ENCODE measurements at places on chromosomes 12 and 14.

- DNase-seq, result no peak
- peak overlapping the region; percentile 100 for H3K27ac ChIP-seq
- no peaks in the 10 kb centered on the region for H3K36me3 ChIP-seq
- no peak overlapping the region for H3K4me3 ChIP-seq
- peaks cover 56% of the 10 kb centered on the region for H3K4me1 ChIP-seq
Measured at GRCh38 chr14:69617796-69618195, 6.4 kb downstream of the SUSD6 start.

GRCh38 chr14:46369391-46369790, 282.2 kb downstream of the RPL10L start:
- no peak for DNase-seq
- no peak overlapping the region for H3K4me3 ChIP-seq
- H3K27me3 ChIP-seq, result no peaks in the 10 kb centered on the region

GRCh38 chr12:94204499-94205247, 56.3 kb downstream of the PLXNC1 start:
- no peak for DNase-seq
- no peaks in the 10 kb centered on the region for H3K27me3 ChIP-seq
- no peak overlapping the region for H3K27ac ChIP-seq
- H3K36me3 ChIP-seq, result no peaks in the 10 kb centered on the region
- peaks cover 16% of the 10 kb centered on the region for H3K4me1 ChIP-seq

DNA sequence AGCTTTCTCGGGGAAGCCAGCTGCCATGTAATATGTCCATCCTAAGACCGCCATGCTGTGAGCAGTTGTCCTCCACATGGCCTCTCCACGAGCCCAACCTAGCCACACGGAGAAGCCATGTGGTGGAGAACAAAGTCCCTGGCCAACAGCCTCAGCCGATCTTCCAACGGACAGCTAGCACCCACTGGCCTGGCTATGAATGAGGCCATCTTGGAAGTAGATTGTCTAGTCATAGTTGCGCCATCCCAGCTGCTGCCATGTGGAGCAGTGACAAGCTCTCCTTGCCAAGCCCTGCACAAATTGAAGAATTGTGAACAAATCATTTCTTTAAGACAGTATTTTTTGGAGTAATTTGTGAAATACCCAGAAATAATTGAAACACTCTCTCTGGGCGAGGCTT, 49.3 kb upstream of the USP44 start:
- no peak overlapping the region for H3K4me3 ChIP-seq
- DNase-seq, result no peak
- no peak overlapping the region for H3K27ac ChIP-seq
- H3K36me3 ChIP-seq, result no peaks in the 10 kb centered on the region
- no peaks in the 10 kb centered on the region for H3K27me3 ChIP-seq

DNA sequence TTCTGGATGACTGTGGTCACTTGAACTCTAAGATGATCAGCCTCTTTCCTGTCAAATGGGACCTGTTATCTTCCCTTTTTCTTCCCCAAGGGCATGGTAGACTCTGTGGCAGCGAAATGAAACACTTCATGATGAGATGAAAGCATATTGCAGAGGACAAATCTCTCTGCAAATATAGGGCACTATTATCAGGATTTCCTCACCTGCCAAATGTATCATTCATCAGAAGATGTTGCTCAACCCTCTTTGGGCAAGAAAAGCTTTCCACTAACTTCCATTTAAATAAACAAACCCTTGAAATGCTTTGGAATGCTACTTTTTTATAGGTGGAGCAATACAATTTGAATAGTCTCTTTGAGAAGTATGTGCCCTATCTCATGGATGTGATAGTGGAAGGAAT, 105.0 kb downstream of the DNAH10 start:
- no peak overlapping the region for H3K4me3 ChIP-seq
- no peak overlapping the region for H3K27ac ChIP-seq
- H3K36me3 ChIP-seq, result no peaks in the 10 kb centered on the region
- no peaks in the 10 kb centered on the region for H3K4me1 ChIP-seq
- no peak for DNase-seq
- H3K27me3 ChIP-seq, result no peaks in the 10 kb centered on the region

- no peak for DNase-seq
- no peak overlapping the region for H3K27ac ChIP-seq
- no peaks in the 10 kb centered on the region for H3K4me1 ChIP-seq
- no peaks in the 10 kb centered on the region for H3K27me3 ChIP-seq
Measured at GRCh38 chr14:99325016-99325415, 53.0 kb upstream of the BCL11B start.

- H3K4me1 ChIP-seq, result peaks cover 4% of the 10 kb centered on the region
- no peak overlapping the region for H3K27ac ChIP-seq
- H3K27me3 ChIP-seq, result no peaks in the 10 kb centered on the region
- no peak overlapping the region for H3K4me3 ChIP-seq
- H3K36me3 ChIP-seq, result no peaks in the 10 kb centered on the region
- DNase-seq, result no peak
Measured at GRCh38 chr14:35818346-35819115, 7.6 kb upstream of the BRMS1L start.

DNA sequence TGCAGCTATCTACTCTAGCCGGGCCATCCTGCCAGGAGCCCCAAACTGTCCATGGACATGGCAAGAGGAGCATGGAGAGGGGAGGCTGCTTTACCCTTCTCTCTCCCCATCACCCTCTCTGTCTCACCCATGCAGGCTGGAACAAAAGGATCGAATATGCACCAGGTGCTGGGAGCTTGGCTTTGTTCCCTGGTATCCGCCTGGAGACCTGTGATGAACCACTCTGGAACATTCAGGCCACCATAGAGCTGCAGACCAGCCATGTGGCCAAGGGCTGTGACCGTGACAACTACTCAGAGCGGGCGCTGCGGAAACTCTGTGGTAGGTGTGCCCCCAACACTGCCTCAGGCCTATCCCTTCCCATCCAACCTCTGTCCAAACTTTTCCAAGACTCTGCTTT, 5.9 kb downstream of the CLSTN3 start:
- DNase-seq, result no peak
- no peak overlapping the region for H3K27ac ChIP-seq
- H3K4me1 ChIP-seq, result no peaks in the 10 kb centered on the region
- no peak overlapping the region for H3K4me3 ChIP-seq

DNA sequence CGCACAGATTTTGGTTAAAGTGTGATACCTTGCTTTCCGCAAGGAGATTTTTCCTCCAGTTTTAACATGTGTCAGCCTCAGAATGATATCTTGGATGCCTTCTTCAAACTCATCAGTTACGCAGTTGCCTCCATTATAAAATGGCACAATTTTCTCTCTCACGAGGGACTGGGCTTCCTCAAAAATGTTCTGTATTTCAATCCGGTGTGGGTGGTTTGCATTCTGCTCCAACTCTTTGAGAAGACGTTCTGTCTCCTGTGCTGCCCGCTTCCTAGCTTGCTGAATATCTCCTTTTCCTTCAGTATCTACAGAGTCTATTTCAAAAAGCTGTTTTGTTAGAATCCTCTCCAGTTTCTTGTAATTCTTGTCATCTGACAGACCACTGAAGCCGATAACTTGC, 1.8 kb downstream of the BAG5 start:
- no peak overlapping the region for H3K27ac ChIP-seq
- no peak for DNase-seq
- peaks cover 44% of the 10 kb centered on the region for H3K4me1 ChIP-seq
- H3K36me3 ChIP-seq, result peaks cover 30% of the 10 kb centered on the region
- H3K27me3 ChIP-seq, result no peaks in the 10 kb centered on the region

GRCh38 chr12:11704089-11704488, 54.6 kb downstream of the ETV6 start:
- H3K4me1 ChIP-seq, result peaks cover 14% of the 10 kb centered on the region
- H3K4me3 ChIP-seq, result no peak overlapping the region
- DNase-seq, result no peak
- H3K36me3 ChIP-seq, result no peaks in the 10 kb centered on the region
- H3K27me3 ChIP-seq, result no peaks in the 10 kb centered on the region

- H3K36me3 ChIP-seq, result no peaks in the 10 kb centered on the region
- H3K4me1 ChIP-seq, result no peaks in the 10 kb centered on the region
- no peak overlapping the region for H3K27ac ChIP-seq
- no peak for DNase-seq
Measured at GRCh38 chr14:61934385-61934784, 172.2 kb downstream of the SNAPC1 start.
